ENCODE measurements at places on chromosomes 5 and 9.

GRCh38 chr9:120928015-120928482, 1.5 kb upstream of the TRAF1 start:
- no peak for DNase-seq

GRCh38 chr9:107423540-107423939, 66.0 kb downstream of the KLF4 start:
- no peak for DNase-seq

GRCh38 chr9:134056483-134057306, 11.1 kb downstream of the BRD3 start:
- no peak for DNase-seq

GRCh38 chr5:4189317-4189716, 593.7 kb downstream of the IRX1 start:
- DNase-seq, result no peak

- no peak for DNase-seq
These were observed 107.4 kb downstream of the MCTP1 start for GRCh38 chr5:95177456-95177855.

GRCh38 chr5:100694100-100694499, 158.9 kb downstream of the FAM174A start:
- no peak for DNase-seq

DNA sequence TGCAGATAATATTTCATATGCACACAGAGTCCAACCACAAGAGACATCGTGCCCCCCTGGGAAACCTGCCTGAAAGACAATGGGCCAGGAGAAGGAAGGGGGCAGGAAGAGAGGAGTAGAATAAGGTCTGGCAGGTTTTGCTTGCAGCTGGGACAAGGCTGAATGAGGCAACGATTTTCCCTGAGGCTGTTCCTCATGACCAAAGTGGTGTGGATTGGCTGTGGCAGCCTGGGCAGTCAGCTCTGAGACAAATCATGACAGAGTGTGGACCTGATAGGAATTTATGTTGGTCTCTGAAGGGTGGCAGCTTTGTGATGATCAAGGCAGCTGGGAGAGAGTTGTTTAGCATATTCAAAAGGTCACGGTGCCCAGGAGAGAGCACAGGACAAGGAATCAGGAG, 119.3 kb downstream of the NMUR2 start:
- DNase-seq, result no peak

DNA sequence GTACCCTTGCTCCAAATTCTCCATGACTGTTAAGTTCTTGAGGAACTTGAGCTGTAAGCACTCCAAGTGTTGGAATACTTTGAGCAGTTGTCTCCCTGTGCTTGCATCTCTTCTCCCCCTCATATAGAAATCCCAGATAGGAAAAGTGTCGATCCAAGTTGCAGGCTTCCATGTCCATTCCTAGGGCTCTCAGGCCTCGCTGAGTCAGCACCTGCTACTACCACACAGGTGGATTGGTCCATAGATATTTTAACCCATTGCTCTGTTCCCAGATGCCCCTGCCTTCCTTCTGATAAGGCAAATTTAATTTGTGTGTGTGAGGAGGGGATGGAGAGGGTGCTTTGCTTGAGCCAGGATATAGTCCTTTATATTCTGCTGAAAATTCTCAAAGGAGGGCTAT, 95.8 kb downstream of the PIP5K1B start:
- DNase-seq, result no peak

DNA sequence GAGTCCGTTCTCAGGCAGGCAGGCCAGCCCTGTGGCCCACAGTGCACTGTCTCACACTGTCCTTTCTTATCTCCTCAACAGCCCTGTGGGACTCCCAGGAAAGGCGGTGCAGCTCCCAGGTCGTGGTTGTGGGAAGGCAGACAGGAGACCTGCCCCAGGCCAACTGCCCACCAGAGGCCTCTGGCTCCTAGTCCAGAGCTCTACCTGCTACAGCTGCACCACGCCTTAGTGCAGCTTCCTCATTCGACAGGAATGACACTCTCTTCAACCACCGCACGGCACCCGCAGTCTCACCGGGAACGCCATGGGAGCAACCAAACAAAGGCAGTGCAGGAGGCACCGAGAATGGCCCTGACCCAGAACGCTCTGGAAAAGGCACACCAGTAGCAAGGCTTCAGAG, 25.3 kb downstream of the CAMSAP1 start:
- DNase-seq, result no peak

- DNase-seq, result no peak
These were observed 787.7 kb upstream of the CDH6 start for GRCh38 chr5:30405821-30406220.
